COR-L47 (cell line): ENCODE measurements at places on chromosomes 2 and 18.

DNA sequence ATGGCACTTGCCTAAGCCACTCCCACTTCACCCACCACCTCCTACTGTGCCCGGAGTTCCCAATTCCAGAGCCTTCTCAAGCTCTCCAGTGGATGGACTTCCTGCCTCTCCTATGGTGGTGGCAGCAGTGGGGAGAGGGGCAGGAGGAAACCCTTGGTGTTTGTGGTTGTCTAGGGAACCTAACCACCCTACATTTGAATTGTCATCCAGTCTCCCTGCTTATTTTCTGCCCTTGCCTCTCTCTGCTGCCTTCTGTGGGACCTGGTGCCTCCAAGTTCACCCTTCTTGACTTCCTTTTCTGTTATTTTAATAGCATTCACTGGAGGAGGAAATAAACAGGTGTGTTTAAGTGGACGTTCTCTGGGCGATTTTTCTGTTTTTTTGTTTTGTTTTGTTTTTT is 50.0 kb upstream of the HPCAL1 start:
- no peak for DNase-seq

DNA sequence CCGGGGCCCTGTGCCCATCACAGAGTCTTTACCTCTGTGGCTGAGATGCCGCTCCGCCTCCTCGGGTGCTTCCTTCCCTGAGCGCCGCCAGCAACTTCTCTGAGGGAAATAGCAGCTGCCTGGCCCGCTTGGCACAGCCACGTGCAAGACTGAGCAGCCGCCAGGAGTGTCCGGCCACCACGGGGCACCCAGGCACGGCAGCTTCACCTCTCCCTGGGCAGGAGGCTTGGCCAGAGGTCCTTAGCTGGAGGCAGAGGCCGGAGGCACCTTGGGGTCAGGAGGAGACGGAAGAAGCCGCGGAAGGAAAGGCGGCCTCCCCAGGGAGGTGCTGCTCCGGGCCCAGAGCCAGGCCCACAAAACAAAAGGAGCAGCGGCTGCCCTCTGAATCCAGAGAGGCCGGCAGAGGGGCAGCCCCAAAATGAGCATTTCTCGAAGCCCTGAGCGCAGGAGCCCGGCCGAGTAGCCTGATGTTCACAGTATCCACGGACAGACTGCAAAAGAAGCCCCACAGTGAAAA is 6.0 kb upstream of the LIMS2 start:
- DNase-seq: no peak

DNA sequence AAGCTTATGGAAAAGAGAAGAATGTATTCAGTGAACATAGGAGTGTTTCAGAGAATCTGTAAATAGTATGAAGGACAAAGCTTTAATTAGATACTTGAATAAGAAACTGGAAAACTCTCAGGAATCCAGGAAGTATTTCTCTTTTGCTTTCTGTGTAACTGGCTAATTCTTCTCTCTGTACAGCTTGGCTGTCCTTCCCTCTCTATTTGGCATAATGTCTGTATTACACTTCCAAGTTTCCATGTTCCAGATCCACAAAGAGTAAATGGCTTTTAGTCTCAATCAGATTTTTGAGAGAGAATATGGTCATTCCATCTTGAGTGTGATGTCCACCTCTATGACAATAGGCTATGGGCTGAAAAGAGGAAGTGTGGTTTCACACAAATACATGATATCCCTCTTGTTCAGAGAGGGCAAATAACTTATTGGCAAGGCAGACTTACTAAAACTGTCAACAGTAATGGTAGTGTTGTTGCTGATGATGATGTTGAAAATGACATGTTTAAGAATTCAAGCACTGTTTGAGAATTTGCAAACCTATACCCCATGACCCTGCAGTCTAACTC is 129.2 kb upstream of the ERBB4 start:
- no peak for DNase-seq

- DNase-seq: no peak
Observed at GRCh38 chr2:32262105-32262504, 2.6 kb downstream of the NLRC4 start.

DNA sequence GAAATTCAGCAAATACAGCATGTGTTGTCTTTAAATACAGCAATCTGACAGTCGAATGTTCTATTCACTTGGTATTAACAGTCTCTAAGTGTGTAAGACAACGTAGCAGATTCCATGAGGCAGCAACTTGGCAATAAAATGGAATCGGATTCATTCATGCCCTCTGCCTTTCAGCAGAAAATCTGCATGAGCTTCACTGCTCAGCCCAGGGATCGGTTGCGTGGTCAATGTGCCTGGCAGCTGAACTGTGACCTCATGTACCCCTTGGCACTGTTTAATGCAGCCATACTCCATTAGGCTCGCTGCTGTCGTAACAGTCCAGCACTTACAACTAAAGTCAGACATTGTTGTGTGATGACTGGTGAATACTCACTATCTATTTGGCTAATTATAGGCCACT is 17.7 kb upstream of the RGPD4 start:
- no peak for DNase-seq
